Cerebellum (tissue), 4 donors: ENCODE measurements at places on chromosomes 1 and 21. TPM values are rescaled to one million over a fixed set of nuclear protein-coding genes. Genes with fewer than 3 reads are reported as not detected.

GRCh38 chr1:107899655-107900054, 65.3 kb downstream of the VAV3 start:
- no peak for DNase-seq

DNA sequence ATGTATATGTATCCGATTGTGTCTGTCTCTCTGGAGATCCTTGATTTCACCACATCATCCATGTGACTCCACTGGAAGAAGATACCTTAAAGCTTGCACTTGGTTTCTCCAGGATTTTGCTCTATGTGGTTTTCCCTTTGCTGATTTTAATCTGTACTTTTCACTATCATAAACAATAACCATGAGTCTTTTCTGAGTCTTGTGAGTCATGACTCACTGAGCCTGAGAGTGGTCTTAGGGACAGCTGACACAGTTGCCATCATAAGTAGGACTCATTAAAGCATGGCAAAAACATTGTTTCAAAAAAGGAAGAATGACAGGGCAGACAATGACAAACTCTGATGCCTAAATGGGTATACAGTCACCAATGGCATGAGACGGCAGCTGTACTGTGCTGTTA, 226.2 kb downstream of the AKT3 start:
- DNase-seq, result no peak

GRCh38 chr1:239250353-239251035, 135.9 kb upstream of the CHRM3 start:
- no peak for DNase-seq

DNA sequence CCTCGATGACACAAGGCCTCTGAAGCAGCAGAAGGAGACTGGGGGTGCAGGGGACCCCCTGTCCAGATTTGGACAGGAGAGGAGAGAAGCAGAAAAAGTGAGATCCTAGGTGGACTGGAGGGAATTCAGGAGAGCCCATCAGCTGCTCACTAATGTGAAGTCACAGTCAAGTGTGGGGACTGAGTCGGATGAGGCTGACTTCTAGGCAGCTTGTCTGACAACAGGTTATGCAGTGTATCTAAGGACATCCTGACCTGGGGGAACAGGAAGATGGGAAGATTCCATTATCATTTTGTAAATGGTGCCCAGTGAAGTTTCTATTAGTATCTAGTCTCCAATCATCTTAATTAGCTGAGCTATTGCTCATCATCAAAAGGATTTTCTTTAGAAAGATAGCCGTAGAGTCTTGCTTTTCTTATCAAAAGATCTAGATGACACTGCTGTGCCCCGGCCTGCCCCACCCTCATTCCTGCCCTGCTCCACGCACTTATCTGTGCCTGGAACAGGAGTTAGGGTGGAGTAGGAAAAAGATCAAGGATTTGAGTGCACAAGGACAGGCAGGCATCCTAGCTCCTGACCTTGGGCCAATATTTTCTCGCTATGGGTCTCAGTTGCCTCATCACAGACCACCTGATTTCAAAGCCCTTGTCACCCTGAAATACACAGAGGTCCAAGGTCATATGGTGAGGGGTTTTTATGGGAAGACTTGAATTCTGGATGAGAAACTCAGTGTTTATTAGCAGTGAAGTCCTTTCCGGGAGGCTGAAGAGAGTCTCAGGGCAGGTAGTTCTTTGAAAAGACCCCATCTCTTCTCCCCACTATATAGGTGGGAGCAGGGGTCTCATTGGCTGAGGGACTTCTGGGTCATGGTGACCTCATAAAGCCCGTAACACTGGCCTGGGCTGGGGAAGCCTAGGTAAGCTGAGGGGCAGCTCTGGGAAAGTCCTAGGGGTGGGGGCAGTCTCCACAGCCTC, at the start of gene MROH7:
Gene MROH7 (plus strand): TSS at position 924 of the 974 bp plus-strand sequence. CDS start 11,141 bp downstream, outside the sequence.
- DNase-seq, result no peak

DNA sequence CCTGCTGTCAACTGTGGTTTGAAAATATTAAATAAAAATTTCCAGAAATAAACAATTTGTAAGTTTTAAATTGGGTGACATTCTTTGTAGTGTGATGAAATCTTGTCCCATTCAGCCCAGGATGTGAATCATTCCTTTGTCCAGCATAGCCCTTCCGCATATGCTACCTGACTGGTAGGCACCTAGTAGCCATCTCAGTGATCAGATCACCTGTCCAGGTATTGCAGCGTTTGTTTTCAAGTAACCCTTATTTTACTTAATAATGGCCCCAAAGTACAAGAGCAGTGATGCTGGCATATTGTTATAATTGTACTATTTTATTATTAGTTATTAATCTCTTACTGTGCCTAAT, 351.6 kb upstream of the B3GALT2 start:
- no peak for DNase-seq

DNA sequence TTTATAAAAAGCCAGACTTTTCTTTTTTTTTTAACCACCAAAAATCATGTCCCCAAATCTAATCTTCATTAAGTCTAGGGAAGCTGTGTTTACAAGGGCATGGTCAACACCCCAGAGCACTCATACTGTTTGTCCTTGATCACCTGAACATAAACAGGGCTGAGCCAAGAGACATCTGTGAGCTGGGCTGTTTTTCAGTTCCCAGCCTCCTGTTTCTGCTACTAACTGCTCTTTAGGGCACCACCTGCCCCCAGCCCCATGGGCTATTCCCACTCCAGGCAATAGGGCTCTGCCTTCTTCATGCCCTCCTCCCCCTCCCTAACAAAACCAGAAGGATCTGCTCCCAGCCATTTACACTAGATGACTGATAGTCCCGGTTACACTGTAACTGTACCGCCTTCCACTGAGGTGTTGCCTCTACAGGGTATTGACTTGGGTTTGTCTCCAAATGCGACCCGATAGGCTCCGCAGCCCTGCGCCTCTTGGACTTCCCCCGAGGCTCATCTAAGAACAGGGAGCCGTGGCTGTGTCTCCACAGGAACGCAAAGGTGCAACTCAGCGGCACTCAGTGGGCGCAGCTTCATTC, 11.7 kb upstream of the SLC26A9 start:
- DNase-seq, result no peak

DNA sequence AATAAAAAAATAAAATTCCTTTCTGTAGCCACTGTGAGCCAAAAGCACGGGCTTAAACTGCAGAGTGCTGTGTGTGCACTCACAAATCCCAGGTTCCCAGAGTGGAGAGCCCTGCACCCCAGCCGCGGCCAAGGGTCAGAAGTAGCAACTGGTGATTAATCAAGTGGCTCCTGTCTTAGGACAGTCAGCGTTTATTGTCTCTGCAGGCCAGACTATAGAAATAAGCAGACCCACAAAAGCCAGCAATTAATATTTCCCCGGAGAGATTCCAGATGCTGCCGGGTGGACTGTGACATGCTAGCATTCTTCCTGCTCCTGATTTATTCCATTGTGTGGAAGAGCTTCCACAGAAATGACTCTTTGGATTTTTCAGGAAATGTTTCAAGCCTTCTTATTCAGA, 412.2 kb downstream of the KIF26B start:
- DNase-seq, result no peak

DNA sequence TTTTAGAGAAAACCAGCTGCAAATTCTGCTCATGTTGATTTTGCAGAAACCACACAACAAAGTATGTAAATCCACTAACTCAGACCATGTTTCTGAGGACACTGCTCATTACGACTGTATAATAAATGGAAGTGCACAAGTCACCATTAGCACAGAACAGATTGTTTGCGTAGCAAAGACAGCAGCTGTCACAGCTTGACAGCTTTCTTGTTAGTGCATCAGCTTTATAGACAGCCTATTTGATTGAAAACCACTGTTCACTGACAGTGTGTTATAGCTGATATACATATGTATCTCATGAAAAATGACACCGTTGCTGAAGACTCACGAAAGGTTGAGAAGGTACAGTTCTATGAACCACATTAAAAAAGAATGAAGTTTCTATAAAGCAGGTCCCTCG, 560.2 kb upstream of the ZRANB2 start:
- DNase-seq, result no peak

- DNase-seq, result no peak
These were observed 48.2 kb upstream of the IRF2BP2 start for GRCh38 chr1:234658138-234658537.

GRCh38 chr1:31625561-31626222, 8.2 kb downstream of the HCRTR1 start:
- no peak for DNase-seq

DNA sequence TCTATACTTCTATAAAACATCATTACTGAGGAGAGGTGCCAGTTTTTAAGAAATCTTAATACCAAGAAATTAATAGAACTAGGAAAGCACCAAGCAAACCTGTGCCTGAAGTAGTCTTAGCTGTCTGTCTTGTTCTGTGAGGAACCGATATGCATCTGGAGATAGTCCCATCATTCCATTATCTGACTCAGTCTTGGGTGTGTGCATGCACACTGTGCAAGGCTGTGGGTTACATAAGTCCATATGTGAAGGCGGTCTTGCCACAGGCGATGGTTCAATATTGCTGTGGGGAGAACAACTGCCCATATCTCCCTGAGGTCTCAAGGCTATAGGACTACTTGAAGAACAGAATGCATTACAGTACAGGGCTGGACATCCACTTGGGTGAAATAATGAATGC, 33.8 kb downstream of the STIL start:
- DNase-seq, result no peak

- DNase-seq, result no peak
These were observed 24.5 kb upstream of the TRIM62 start for GRCh38 chr1:33206340-33206739.

DNA sequence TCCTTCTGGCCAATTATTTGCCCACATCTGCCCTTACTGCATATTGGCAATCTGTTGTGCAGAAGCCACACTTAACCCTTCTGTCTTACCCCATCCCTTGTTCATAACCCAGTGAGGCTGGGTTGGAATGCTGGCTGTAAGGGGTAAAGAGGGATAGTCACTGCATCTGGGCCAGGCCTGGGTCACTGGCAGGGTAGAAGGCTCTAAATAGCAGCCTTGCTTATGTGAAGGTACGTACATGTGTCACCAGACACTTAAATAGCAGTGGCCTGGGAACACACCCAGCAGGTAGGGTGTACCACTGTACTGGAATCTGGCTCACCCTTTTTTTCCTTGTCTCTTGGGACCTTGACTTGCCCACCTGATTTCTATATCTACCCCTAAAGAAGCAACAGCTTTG, 9.9 kb upstream of the TARS2 start:
- no peak for DNase-seq

- DNase-seq, result no peak
These were observed 179.1 kb downstream of the FASLG start for GRCh38 chr1:172837816-172838679.

- DNase-seq, result no peak
These were observed 27.3 kb downstream of the CDCP2 start for GRCh38 chr1:54125386-54126070.

DNA sequence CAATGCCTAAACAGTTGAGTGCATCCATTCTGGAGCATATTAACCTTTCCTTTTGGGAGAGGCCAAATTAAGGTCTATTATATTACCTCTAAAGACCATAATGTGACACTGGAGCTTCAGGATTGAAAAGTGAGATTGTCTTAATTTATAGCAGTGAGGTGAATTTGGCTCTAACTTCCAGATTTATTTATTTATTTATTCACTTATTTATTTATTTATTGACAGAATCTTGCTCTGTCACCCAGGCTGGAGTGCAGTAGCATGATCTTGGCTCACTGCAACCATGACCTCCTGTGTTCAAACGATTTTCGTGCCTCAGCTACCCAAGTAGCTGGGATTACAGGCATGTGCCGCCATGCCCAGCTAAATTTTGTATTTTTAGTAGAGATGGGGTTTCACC, 19.1 kb downstream of the ZCCHC17 start:
- no peak for DNase-seq

GRCh38 chr1:56423716-56424115, 155.6 kb downstream of the PLPP3 start:
- no peak for DNase-seq

DNA sequence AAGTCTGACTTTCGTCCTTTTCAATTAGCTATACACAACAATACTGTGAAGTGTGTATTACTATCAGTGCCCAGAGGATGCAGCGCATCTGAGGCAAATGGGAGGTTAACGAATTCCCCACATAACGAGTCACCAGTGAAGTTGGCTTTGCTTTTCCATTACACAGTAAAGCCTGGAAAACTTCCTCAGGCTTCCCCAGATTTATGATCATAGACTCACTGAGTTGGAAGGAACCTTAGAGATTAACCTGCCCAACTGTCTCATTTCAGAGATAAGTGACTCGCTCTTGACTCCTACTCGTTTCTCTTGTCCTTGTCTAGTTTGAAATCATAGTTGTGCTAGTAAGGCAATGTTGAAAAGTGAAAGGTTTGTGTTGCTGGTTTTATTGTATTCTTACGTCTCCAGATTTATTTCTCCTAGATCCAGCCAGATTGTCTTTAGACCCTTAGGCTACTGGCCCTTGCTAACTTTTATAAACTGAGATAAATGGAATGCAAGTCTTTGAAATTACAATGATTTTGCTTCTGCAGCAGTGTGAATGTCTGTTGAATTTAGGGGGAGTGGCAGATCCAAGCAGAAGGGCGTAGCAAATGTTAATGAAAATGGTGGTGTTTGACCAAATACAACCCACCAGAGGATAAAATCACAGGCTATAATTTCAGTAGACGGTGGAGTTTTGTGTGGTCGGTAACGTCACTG, 17.3 kb downstream of the S1PR1 start:
- DNase-seq, result no peak

DNA sequence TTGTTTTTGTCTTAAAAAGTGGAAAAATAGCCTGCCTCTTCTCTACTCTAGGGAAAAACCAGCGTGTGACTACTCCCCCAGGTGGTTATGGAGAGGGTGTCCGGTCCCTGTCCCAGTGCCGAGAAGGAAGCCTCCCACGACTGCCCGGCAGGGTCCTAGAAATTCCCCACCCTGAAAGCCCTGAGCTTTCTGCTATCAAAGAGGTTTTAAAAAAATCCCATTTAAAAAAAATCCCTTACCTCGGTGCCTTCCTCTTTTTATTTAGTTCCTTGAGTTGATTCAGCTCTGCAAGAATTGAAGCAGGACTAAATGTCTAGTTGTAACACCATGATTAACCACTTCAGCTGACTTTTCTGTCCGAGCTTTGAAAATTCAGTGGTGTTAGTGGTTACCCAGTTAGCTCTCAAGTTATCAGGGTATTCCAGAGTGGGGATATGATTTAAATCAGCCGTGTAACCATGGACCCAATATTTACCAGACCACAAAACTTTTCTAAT, 35.0 kb upstream of the TDRD10 start:
- no peak for DNase-seq

GRCh38 chr21:29170944-29171343, 40.5 kb downstream of the MAP3K7CL start:
- DNase-seq, result no peak

GRCh38 chr1:239263801-239264200, 122.6 kb upstream of the CHRM3 start:
- DNase-seq, result no peak

C4BPA gene
- total RNA-seq, result not detected

MDM4 gene
- total RNA-seq, result 116 TPM

C1QB gene
- 7.0 TPM for total RNA-seq

FLG2 gene
- not detected for total RNA-seq

DIRAS3 gene
- total RNA-seq, result 2.4 TPM

TGFB2 gene
- total RNA-seq, result 28.1 TPM

ARHGAP30 gene
- total RNA-seq, result 1.00 TPM

HES3 gene
- not detected for total RNA-seq

DTL gene
- total RNA-seq, result 11.4 TPM

DLGAP3 gene
- 15.5 TPM for total RNA-seq

TMEM53 gene
- 4.7 TPM for total RNA-seq

CELA2A gene
- total RNA-seq, result not detected

WDR64 gene
- total RNA-seq, result not detected
